ENCODE measurements at places on chromosomes 4 and X. TPM values are rescaled to one million over a fixed set of nuclear protein-coding genes. Genes with fewer than 3 reads are reported as not detected.

FAM120C gene
- 7.6 TPM for total RNA-seq

ARHGEF6 gene
- 50.2 TPM for total RNA-seq

COX7B2 gene
- not detected for total RNA-seq

RAB40A gene
- 0.31 TPM for total RNA-seq

FAM47B gene
- not detected for total RNA-seq

KIF4A gene
- total RNA-seq: 17.2 TPM

BEND4 gene
- total RNA-seq: 0.11 TPM

H2BW2 gene
- not detected for total RNA-seq

FABP2 gene
- not detected for total RNA-seq

GRCh38 chr4:140109737-140110136, 44.2 kb downstream of the MAML3 start:
- DNase-seq: no peak

DNA sequence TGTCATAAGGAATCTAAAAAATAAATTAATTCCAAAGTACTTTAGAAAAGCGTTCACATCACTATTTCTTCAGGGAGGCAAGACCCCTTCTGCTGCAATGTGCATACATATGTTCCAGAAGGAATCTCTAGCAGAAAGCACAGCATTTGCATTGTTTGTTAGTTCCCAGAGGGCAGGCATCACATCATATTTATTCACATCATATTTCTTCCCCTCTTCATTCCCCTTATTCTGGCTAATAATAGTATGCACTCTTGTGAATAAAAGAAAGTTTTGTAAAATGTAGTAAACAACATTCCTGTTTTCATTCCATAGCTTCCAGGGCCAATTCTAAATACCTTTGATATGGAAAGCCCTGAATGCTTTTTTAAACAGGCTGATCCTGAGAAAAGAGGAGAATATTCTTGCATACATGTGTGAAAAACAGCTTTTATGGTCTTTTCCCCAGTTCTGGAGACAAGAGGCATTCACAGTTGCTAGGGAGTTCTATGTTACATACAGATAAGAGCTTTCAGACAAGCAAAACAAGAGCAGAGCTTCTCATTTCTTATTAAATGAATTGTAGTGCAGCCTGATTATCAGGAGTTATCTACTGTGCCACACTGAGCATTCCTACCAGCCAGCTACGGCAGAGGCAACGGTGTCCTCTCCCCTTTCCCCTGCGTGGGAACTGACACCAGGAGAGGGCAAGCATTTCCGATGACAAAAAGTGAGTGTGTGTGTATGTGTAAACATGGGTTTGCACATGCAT, 15.2 kb downstream of the GATB start:
- DNase-seq: no peak

GRCh38 chrX:38975368-38975942, 174.2 kb downstream of the MID1IP1 start:
- no peak for DNase-seq

DNA sequence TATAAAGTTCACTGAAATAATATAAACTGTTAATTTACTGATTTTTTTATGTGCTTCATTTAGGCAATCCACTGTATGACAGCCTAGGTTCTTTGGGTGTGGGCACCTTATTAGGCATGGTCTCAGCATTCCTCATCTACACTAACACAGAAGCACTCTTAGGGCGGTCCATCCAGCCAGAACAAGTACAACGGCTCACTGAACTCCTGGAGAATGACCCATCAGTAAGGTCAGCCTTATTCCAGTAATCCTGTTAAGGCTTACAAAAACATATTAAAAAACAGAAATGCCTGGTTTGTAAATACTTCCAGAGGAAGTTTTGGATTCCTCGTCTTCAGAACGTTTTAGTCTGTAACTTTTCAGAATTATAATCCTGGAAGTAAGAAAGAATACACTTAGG, 80.1 kb downstream of the SLC30A9 start:
- DNase-seq: no peak

GRCh38 chr4:17785858-17786257, 4.4 kb upstream of the FAM184B start:
- no peak for DNase-seq

GRCh38 chrX:118115953-118116712, 477 bp downstream of the KLHL13 start:
- no peak for DNase-seq

- no peak for DNase-seq
These were observed 52.6 kb upstream of the PDHA1 start for GRCh38 chrX:19291086-19291485.

DNA sequence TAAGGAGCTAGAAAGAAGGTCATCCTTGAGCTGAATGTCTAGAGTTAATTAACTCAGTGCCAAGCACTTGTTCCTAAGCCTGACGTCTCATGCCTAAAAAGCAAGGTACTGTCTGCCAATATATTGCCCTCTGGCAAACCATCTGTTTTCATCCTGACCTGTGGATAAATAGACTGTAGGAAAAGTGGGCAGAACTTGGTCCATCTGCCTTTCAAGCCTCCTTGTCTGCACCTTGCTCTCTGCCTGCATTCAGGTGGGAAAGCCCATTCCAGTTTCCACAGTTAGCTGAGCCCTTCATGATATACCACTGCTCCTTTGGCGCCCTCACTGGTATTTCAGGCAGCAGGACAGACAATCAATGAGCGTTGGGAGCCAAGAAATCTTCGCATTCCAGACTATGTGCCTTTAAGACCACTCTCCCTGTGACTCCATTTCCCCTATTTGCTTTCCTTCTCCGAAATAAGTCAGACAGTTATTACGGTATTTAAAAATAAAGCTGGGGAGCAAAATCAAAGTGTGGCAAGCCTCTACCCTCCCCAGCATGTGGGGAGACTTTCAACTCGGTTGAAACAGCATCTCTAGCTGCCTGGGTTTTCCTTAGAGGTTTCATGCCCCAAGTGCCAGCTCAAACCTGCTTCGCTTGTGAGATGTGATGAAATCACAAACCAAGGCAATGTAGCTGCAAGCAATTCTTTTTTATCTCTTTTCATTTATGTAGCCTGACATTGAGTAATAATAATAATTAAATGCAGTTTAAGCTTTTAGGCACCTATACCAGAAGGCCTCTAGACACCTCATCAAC, 2.5 kb upstream of the CCDC149 start:
- no peak for DNase-seq

GRCh38 chr4:162952232-162952631, 214.5 kb downstream of the NAF1 start:
- DNase-seq: no peak

GRCh38 chr4:67678612-67679011, 22.3 kb downstream of the UBA6 start:
- no peak for DNase-seq

GRCh38 chr4:124178449-124179021, 534.0 kb downstream of the ANKRD50 start:
- DNase-seq: no peak

DNA sequence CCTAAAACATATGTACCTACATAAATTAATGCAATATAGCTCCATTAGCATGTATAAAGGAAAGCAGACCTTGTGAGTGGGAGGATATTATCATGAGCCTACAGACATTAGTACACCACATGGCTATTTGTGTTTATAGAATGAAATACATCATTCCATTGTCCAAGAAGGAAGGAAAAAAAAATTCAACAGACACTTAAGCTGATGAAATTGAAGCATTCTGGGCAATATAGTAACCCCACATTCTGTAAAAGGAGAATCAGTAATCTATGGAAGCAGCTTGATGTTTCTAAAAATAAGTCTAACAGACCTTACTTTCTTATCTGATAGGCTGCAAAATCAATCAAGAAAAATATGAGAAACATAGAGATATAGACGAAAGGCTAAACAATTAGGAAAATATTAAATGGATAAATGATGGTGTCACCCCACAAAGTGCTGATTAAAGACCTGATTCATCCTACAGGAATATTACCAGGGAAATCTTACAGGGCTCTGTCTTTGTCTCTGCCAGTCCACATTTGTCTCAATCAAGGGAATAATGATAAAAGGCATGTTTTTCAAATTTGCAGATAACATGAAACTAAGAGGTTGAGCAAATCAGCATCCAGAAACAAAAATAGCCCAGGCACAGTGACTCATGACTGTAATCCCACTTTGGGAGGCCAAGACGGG, 76.8 kb downstream of the COMMD8 start:
- DNase-seq: no peak

- no peak for DNase-seq
These were observed 15.0 kb upstream of the REST start for GRCh38 chr4:56892691-56893090.

DNA sequence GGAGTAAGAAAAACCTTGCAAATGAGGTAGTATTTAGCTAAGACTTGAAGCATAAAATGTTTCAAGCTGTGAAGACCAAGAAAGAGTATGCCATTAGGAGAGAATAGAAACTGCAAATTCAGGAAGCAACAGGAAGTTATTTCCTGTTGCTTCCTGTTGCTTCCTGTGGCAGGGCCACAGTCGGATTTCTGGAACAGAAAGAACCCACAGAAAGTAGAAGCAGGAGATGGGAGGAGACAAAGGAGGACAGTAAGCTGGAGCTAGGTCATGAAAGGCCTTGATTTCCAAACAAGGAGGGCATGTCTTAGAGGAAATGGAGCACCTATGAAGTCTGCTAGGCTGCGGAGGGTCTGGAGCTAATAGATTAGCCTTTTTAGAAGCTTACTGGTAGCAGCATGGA, 17.2 kb downstream of the ASB11 start:
- DNase-seq: no peak

DNA sequence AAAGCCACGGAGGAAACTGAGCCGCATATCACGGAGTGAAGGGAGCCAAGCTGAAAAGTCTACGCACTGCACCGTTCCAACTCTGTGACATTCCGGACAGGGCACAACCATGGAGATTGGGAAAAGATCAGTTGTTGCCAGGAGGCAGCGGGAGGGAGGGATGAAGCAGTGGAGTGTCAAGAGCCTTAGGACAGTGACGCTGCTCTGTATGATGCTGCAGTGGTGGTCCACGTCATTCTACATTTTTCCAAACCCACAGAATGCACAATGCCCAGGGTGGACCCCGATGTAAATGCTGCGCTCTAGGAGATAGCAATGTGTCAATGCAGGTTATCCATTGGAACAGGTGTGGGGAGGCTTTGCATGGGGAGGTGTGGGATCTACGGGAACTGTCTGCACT, 7.5 kb upstream of the WFS1 start:
- no peak for DNase-seq

DNA sequence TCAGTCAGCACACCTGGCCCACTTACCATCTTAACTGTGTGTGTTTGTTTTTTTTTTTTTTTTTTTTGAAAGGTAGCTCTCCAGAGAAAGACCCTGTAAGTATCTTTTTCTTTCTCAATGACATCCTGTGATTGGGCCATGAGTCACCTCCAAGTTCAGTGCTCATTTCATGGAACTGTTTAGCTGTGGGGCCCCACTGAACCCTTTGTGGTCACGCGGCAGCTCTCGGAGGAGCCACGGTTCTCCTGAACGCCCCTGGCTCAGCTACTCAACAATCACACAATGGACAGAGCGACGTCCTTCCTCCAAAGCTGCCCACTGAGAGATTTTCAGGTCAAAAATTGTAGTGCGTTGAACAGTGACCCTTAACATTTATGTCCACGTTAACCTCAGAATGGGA, 14.2 kb upstream of the IL3RA start:
- DNase-seq: no peak

- DNase-seq: no peak
These were observed 94.9 kb downstream of the EMCN start for GRCh38 chr4:100422894-100423293.

DNA sequence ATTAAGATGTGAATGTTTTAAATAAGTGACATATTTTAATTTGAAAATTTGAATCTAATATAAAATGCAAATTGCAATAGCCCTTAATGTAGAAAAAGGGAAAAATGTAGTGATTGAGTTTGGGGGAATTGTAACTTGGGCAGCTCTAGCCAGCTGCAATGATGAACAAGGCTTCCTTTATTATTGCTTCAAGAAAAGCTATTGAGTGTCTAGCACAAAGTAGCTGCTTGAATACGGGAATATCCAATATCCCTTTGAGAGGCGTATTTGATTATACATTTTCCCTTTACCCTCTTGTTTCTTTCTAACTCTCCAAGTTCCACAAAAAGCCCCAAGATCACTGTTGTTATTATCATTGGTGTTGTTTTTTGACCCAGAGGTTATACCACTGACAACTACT, 21.8 kb downstream of the IL1RAPL1 start:
- DNase-seq: no peak

DNA sequence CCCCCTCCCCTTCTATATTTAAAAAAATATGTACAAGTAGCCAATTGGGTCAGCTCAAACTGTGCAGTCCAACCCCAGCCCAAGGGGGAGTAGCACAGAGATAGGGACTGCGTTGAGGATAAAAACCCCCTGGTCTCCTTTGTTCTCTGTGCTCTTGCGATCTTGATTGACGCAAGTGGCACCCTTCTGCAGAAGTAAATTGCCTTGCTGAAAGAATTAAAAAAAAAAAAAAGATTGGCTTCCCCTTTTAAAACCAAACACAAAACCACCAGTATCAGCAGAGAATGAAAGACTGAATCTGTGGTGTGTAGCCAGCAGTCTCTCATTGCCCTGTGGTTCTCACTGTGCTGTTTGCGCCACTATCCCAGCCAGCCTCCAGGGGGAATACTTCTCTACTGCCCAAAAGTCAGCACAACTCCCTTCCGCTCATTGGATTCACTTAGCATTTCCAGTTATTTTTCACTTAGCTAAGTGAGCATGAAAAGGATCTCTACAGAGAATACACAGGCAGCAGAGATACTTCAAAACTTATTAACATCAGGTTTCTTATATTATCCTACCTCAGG, 29.7 kb downstream of the MANBA start:
- no peak for DNase-seq

- DNase-seq: no peak
These were observed 190.6 kb downstream of the PPP3CA start for GRCh38 chr4:101156619-101157310.

- no peak for DNase-seq
These were observed 59.7 kb upstream of the PGRMC2 start for GRCh38 chr4:128347175-128347868.

DNA sequence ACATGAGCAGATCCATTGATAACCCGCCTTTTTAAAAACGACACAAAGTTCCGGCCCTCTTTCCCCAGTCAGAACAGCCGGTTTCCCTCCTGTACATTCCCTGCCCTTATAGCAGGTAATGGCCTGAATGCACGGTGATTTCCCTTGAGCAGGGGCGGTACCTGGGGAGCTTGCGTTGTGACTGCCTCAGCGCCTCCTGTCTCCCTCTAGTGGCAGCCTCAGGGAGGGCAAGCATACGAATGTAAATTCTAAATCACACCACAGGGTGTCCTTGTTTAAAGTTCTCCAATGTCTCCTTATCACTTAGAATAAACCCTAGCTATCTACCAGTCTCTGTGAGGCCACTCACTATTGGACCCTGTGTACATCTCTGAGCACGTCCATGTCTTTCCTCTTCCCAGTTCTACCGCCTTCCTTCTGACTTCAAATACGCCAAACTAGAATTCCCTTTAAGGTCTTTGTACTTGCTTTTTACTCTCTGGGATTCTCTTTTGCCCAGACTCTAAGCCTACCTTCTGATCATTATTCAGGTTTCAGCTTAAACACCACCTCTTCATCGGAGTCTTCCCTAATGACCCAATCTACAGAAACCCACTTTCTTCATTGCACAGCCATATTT, 18.4 kb upstream of the LDB2 start:
- DNase-seq: peak; percentile 85

GRCh38 chrX:118049713-118050112, 66.9 kb downstream of the KLHL13 start:
- DNase-seq: no peak
